Memory B cell (primary cell): ENCODE measurements at places on chromosomes 5 and 9.

GRCh38 chr5:171269717-171270116 is 39.3 kb upstream of the TLX3 start:
- no peak for DNase-seq

- DNase-seq: no peak
Measured at GRCh38 chr9:133656211-133657119, 20.3 kb downstream of the DBH start.

GRCh38 chr5:112691758-112692157 is 45.9 kb upstream of the APC start:
- no peak for DNase-seq

DNA sequence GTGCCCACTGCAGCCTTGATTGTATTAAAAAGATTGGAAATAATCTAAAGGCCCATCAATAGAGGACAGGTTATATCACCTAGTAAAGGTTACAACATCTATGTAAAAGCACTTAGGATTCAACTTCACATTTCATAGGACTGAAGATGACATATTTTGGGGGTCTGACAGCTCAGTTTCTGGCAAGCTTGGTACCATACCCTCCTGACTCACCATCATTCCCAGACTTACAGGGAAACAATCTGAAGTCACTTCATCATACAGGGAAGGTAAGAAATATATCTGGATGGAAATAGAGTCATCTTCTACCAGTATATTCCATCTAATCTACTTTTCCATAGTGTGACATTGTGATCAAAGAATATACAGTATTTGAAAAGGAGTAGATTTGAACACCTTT is 28.8 kb upstream of the DAB2 start:
- no peak for DNase-seq

DNA sequence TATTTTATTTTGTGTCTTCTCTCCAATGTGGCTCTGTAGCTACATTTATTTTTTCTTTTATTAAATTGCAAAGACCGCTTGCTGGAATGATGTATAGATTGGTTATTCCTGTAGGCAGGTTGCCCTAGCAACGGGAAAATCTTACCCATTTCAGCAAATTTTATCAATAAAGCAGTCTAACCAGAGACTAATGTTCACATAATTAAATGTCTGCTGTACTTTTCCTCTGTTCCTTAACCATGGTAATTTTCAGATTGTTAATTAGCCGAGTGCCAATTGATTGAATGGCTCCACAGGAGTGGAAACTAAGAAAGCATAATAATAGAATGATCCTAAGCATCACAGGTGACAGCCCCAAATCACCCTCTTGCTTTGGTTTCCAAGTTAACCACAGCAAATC is 134.8 kb downstream of the BASP1 start:
- no peak for DNase-seq

GRCh38 chr5:159218595-159219023 is 9.3 kb upstream of the RNF145 start:
- no peak for DNase-seq

DNA sequence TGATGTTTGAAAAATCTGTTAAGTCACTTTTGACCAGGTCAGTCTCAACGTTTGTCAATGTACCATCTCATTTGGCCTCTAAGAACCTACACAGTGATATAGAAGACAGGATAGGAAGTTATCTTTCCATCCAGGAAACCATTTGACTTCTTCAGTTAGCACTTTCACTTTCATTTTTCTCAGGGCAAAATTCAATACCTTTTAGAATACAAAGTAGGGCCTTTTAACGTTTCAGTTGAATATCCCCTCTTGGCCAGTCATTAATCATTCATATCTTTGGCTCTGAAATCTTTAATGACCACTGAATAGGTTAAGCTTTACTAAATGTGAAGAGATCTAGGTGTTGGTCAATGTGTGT is 101.1 kb upstream of the GNAQ start:
- no peak for DNase-seq

DNA sequence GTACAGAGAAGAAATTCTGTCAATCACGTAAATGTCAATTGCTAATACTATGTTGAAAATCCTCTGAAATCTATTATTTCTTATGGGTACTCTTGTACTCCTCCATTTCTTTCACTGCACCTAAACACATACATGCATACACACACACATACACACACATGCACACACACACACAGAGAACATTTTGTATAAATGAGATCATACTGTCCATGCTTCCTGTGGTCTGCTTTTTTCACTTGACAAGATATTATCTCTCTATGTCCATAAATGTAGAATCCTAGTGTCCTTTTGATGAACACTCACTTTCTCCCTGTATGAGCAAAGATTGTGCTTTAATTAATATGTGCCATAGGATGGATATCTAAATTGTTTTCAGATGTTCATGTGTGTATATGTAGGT is 32.7 kb upstream of the TLR4 start:
- DNase-seq: no peak

DNA sequence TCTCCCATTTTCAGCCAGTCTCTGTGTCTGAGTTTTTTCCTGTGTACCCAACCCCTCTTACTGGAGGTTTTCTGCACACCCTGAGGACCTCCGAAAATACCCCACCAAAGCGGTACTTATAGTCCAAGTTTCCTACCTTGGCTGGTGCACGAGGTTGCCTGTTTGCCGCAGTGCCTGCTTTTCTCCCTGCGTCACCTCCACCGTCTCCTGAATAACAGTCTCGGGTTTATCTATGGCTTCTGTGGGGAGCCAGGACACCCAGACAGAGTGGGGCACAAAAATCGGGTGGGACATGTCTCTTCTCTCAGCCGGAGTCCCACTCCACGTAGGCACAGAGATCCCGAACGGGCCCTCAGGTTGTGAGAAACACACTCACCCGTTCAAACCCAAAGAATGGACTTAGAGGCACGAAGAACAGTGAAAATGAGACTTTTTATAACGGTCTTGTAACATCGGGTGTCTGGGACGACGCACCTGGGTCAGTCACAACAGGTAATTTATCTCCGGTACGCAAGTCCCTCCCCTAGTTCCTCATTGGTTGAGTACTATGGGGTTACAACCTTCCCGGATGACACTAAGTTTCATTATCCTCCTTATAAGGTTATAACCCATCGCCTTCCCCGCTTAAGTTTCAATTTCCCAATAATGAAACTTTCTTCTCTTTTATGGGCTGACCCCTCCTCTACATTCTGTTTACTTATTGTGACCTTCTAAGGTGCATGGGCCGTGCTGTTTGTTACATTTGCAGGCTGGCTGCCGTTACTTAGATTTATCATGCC is 970.2 kb upstream of the COX7C start:
- DNase-seq: no peak

- DNase-seq: no peak
Measured at GRCh38 chr9:125950880-125951471, 203.8 kb downstream of the PBX3 start.

DNA sequence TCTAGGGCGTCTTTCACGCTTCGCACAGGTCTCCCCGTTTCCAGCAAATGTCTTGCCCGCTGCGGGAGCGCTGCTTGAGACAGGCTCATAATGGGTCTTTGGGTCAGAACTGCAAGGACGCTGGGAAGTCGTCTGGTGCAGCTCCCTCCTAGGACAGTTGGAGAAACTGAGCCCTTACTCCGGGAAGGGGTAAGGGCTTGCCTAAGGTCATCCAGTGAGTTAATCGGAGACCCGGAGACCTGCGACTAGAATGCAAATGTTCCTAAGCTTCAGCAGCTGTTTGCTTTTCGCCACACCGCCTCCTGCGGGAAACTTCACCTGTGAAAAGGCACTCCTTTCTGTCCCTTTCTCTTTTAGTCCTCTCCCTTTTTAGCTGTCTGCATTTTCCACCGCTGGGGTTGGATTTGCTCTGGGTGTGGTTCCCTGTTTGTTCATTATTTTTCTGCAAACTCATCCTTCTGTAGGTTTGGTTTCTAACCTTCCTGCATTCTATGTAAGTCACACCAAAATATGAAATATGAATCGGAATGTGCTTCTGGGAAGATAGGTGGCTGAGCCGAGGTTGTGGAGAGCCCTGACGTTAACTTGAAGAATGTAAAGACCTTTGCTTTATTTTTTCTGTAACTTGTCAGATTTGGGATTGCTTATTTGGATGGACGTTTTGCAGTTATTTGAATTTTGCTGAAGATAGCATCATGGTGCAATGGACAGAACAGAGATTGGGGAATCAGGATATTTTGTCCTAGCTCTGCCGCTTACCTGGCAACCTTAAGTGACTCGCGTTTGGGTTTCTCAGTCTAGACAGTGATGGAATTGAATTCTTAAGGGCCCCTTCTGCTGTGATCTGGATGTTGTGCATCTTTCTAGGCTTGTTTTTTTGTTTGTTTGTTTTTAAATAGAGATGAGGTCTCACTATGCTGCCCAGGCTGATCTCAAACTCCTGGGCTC is 909 bp downstream of the SLC36A1 start:
- no peak for DNase-seq
